ENCODE measurements at places on chromosomes 6 and 20.

DNA sequence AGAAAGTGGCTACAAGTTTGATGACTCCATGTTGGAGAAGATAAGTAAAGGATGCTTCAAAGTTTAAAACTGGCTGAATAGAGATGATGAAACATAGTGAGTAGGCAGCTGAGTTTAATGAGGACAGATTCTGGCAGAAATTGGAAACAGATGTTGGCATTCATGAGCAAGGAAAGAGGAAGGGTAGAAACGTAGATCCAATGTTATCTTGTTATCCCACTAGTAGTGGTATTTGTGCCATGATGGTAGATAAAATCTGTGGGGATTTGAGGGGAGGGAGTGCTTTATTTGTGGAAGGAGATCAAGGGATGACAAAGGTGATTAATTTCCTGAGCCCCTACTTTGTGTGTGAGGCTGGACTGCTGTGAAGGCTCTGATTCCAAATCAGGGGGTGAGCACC lies 69.5 kb downstream of the MRAP2 start:
- no peak for DNase-seq

DNA sequence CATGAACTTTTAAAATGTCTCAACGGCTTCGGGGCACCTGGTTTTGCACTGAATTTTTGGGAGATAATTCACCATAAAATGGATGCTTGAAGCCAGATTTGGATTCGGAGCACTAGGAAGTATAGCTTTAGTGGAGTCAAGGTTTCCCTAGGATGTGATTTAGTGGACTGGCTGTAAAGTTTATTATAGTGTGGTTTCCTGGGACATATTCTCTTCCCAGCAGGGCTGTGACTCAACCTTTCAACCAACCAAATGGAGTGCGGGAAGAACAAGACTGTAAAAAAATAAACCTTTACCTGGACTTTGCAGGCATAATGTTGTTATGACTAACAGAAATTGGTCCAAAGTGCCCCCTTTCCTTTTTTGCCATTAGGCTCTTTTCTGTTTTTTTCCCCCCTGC lies 327.4 kb upstream of the MAN1A1 start:
- DNase-seq = no peak

- DNase-seq = no peak
Measured at GRCh38 chr6:52393780-52394179, 26.4 kb upstream of the EFHC1 start.

DNA sequence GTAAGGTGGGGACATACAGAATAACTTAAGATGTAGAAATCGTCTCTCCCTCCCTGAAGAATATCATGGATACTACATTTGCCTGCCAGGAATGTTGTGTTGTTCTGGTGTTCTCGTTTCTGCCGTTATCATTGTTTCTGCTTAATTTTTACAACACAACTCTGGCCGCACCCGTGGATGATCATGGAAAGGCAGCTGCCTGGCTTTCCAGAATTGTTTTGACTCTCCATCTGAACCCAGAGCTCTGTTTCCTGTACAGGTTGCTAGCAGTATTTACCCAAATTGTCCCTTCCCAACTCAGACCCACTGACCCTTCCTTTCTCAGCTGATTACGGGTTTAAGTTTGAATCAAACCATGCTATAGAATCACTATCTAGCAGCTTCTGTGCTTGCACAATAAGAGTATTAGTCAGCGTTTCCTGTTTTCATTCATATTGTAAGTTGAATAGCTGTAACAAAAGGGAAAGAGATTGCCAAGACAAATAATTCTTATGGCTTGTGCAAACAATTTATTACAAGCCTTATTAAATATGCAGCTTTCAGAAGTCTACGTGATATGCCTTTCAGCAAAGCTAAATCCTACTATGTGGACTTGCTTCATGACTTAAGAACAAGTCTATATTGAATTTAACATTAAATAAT lies 139.0 kb downstream of the MTHFD1L start:
- peak; percentile 59 for DNase-seq

DNA sequence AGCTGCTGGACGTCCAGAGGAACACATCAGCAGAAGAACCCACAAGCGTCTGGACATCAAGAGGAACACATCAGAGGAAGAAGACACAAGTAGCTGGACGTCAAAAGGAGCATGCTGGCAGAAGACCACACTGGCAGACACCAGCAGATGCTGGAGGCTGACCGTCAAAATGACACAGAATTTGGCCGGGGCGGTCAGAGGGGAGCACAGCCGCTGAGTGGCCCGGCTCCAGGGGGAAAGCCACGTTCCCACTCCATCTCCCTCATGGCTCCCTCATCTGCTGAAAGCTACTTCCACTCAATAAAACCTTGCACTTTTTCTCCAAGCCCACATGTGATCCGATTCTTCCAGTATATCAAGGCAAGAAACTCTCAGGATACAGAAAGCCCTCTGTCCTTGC lies 283.6 kb downstream of the PTPRT start:
- no peak for DNase-seq

GRCh38 chr6:90026216-90026615 lies 131.9 kb downstream of the GJA10 start:
- DNase-seq = no peak

DNA sequence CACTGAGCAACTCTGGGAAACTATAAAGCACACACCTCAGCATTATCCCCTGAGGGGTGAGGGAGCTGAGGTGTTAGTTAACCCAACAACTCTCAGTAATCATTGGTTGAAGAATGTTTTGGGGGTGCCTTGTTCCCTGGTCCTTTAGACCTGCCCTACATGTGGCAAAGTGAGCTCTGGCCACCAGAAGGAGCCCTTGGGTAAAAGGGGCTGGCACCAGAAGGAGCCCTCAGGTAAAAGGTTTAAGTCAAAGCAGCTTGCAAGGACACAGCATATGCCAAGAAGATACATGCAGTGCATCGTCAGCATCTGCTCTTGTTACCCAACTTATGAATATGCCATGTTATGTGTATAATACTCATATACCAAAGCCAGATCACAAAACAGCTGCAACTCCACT lies 1081.7 kb downstream of the KIF16B start:
- DNase-seq = no peak

GRCh38 chr6:39200498-39201020 lies 28.7 kb downstream of the KCNK5 start:
- no peak for DNase-seq

DNA sequence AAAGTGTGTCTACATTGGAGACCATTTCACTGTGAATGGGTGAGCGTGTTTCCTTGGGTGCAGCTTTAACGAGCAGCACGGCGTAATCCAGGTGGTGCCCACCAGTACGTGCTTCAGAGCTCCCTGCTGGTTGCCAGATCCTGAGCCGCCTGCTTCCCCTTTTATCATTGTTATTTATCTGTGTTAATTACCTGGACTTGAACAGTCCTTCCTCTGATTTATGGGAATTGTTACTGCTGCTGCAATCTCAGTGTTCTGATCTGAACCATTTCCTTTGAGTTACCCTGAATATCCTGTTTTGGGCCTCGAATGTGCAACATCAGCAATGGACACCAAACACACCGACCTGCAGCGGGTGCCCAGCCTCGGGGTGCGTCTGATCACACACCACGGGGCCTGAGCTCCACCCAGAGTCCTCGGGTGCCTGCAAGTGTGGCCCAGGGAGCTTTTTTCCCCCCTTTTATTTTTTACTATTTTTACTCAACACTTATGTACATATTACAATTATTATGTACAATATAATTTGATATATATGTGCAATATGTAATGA lies 81.3 kb downstream of the RPP40 start:
- DNase-seq = no peak

All from HepG2 (cell line).